ENCODE measurements at places on chromosomes 12 and 14. TPM values are rescaled to one million over a fixed set of nuclear protein-coding genes. Genes with fewer than 3 reads are reported as not detected.

TMEM229B gene
- 1.0 TPM for total RNA-seq

HVCN1 gene
- total RNA-seq: 8.5 TPM

LALBA gene
- total RNA-seq: not detected

TROAP gene
- total RNA-seq: 3.7 TPM

CLEC4A gene
- 0.28 TPM for total RNA-seq

VRTN gene
- not detected for total RNA-seq

TAS2R14 gene
- total RNA-seq: 1.7 TPM

IAPP gene
- total RNA-seq: not detected

REP15 gene
- 0.43 TPM for total RNA-seq

PLBD2 gene
- total RNA-seq: 40.7 TPM

GZMH gene
- total RNA-seq: not detected

FGFR1OP2 gene
- total RNA-seq: 49.0 TPM

SIX6 gene
- not detected for total RNA-seq

VTI1B gene
- total RNA-seq: 68.1 TPM

FAR2 gene
- total RNA-seq: 7.3 TPM

KRT71 gene
- total RNA-seq: not detected

RASAL1 gene
- total RNA-seq: not detected

KSR2 gene
- total RNA-seq: not detected

KLHL33 gene
- total RNA-seq: 0.18 TPM

P2RX7 gene
- 1.7 TPM for total RNA-seq

OR6C2 gene
- total RNA-seq: not detected

GALNT16 gene
- 0.85 TPM for total RNA-seq

SLC17A8 gene
- total RNA-seq: not detected

LRP1-AS gene
- total RNA-seq: not detected

SLCO1A2 gene
- not detected for total RNA-seq

SMIM41 gene
- total RNA-seq: 9.8 TPM

TSHR gene
- not detected for total RNA-seq

RNASE3 gene
- total RNA-seq: not detected
